ENCODE measurements at places on chromosomes 13 and 19.
A peak's percentile ranks its signal among the peaks of the same experiment; 100 is the strongest.

GRCh38 chr13:24091080-24091479, 69.4 kb upstream of the SPATA13 start:
- no peak for DNase-seq

DNA sequence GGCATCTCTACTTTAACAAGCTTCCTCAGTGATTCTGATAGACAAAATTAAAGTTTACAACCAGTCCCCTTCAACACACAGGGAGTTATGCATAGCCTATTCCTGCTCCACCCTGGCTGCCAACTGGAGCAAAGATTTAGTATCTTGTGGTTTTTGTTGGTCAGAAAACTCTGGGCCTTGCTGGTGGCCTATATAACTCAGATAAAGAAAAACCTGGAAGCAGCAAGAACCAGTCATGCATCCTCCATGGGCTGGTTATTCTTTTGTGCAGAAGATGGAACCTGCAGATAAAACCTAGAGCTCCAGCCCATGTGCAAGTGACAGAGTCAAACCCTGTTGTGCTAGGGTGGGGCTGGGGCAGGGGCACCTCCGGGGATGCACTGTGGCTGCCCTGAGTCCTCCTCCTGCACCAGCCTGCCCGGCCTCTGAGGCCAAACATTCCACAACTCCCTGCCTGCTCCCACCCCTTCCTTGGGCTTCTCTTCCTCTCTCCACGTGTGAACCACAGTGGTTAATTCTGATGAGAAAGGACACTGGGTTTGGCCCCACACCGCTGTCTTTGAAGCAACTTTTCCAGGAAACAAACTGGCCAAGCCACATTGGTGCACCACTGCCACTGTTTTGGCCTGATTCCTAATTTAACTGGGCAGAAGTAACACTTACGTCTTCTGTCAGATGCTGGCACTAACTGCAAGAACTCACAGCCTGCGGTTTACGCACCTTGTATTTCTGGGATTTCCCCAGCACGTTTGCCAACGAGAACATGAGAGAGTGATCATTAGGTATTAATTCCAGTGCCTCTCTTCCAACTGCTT, 23.3 kb upstream of the GGACT start:
- DNase-seq, result peak; percentile 76

- no peak for DNase-seq
Measured at GRCh38 chr19:11578258-11579142, 1.1 kb upstream of the ACP5 start.

DNA sequence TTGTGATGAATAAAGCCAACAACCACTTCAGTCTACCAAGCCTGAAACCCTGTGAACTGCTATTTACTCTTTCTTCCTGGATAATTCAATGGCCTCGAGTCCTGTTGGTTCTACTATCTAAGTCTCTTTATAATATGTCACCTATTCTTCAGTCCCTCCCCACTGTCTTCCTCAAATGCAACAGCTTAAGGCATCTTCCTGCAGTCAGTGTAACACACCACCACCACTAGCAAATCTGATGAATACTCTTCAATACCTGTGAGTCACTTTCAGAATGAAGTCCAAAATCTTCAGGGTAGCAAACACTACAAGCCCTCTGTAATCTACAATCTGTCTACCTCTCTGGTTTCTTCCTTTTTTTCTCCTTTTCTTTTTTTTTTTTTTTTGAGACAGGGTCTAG, 32.9 kb downstream of the ZDHHC20 start:
- DNase-seq, result no peak

DNA sequence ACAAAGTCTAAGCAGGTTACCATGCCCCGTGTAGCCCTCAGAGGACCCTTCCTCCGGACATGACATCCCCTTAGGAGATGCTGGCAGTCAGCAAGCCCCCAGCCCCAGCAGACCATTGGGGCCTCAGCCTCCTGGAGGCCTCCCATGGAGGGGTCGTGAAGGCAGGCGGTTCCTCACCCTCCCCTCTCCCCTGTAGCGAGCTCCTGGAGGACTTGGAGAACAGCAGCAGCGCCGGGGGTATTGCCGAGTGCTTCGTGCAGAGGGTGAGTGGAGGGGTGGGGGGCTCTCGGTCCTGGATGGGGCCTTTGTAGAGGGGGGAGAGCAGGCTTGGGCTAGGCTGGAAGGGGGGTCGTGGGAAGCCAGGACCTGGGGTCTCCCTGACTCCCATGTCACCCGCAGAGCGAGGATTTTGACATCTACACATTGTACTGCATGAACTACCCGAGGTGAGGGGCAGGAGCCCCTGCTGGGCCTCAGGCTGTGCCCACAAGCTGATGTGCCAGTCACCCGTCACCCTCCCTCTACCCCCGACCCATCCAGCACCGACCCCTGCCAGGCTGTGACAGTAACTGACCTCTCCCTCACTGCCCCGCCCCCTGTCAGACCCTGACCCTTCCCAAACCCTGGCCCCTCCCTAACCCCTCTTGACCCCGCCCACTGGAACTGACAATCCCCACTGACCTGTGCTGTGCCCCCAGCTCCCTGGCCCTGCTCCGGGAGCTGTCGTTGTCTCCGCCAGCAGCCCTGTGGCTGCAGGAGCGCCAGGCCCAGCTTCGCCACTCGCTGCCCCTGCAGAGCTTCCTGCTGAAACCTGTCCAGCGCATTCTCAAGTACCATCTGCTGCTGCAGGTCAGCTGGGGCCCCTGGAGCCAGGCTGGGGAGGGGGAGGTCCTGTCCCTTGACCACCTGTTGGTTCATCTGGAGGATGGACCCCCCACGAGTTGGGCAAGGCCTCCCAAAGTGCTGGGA, 4.0 kb downstream of the PLEKHG2 start:
- DNase-seq, result no peak

GRCh38 chr19:14381689-14382474, 638 bp downstream of the ADGRE5 start:
- DNase-seq, result peak; percentile 41

DNA sequence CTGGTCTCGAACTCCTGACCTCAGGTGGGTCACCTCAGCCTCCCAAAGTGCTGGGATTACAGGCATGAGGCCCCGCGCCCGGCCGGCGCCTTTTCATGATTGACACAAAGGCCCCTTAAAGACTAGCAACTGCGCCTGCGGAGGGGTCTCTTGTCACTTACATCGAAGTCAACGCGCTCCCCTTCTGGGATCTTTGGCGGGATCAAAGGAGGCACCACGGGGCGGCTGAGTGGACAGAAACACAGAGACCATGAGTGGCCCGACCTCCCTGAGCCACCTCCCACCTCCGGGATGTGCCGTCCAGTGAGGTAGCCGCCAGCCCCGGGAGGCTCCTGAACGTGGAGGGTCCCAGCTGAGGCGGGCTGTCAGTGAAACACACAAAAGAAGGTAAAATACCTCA, 7.3 kb downstream of the TNNT1 start:
- DNase-seq, result no peak

DNA sequence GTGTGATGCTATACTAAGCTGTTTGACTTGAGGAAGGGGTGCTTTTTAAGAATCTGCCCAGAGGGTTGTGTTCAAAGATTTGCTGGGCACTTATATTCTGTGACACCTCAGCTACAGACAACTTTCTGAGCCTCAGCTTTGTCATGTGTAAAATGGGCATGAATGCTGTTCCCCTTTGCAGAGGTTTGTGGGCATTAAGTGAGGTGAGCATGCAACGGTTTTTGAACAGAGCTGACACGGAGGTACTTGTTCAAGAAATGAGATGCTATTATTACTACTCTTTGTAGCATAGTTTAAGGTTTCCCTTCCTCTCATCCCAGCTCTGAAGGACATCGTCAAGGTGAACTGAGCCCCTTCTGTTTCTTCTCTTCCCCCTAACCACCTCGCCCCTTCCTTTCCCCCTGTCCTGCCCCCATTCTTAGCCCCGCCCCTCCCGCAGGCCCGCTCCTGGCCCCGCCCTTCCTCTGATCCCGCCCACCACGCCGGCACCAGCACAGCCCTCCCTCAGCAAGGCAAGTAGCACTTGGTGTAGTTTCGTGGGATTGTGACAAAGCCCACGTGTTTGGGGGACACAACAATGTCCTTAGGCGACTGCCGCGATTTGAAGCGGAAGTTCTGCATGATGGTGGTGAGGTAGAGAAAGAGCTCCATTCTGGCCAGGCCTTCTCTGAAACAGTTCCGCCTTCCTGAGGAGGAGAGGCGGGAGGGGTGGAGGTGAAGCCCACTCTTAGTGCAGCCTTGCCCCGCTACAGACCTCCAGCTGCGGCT, 26.1 kb upstream of the CYP2A7 start:
- no peak for DNase-seq

- DNase-seq, result no peak
Measured at GRCh38 chr19:4044990-4045465, 21.7 kb downstream of the ZBTB7A start.

DNA sequence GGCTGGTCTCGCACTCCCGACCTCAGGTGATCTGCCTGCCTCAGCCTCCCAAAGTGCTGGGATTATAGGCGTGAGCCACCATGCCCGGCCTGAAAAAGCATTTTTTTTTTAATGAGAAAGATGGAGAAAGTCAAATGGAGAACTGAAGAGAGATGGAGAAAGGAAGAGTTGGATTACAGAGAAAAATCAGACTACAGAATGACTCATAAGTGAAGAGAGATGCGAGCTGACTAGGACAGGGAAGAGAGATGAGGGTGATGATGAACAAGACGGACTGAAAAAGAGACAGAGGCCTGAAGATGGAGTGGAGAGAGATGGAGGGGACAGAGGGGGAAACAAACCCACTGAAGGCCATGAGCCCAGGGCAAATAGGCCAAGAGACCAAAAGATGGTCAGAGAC, 1.5 kb downstream of the DHX34 start:
- DNase-seq, result no peak

DNA sequence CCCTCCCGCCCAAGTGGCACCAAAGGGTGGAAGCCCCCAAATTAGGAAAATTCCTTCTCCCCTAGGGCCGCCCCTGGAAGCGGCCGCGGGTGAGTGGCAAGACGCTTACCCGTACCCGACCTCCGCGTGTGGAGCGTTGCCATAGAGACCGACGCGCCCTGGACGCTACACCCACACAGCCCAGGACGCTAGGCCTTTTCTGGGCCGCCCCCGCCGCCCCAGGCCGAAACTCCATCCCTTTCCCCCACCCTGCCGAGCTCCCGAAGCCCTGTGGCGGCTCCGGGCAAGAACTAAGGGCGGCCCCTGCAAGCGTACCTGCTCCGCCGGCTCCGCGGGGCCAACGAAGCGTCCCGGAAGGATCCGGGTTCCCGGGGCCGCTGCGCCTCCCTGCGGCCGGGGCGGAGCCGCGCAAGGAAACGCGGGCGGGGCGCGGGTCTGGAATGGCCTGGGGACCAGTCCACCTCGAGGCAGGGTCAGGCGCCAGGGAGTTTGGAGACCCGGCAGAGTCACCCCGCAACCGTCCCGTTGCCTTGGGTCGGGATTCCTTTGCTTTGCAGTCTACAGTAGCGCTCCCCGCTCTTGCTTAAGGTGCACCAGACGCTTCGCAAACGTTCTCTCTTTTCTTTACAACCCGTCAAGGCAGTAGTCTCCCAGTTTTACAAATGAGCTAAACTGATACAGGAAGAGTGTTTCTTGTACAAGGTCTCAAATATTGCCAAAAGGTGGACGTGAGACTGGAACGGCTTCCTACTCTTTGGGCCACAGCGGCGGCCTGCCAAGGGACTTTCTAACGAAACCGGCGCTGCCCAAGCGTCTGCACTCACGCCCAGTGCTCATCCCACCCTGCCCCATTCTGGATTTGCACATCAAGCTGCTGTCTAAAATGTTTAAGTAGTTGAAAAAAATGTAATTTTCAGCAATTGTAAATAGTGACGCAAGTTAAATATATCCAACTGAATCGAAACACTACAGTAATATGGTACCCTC, at the start of gene NEK5:
TSS of gene NEK5 (minus strand) at position 360 of the 987 bp plus-strand sequence. CDS start 1,591 bp downstream, outside the sequence.
- DNase-seq, result peak; percentile 65

GRCh38 chr13:59975807-59976435, 187.8 kb downstream of the DIAPH3 start:
- no peak for DNase-seq

DNA sequence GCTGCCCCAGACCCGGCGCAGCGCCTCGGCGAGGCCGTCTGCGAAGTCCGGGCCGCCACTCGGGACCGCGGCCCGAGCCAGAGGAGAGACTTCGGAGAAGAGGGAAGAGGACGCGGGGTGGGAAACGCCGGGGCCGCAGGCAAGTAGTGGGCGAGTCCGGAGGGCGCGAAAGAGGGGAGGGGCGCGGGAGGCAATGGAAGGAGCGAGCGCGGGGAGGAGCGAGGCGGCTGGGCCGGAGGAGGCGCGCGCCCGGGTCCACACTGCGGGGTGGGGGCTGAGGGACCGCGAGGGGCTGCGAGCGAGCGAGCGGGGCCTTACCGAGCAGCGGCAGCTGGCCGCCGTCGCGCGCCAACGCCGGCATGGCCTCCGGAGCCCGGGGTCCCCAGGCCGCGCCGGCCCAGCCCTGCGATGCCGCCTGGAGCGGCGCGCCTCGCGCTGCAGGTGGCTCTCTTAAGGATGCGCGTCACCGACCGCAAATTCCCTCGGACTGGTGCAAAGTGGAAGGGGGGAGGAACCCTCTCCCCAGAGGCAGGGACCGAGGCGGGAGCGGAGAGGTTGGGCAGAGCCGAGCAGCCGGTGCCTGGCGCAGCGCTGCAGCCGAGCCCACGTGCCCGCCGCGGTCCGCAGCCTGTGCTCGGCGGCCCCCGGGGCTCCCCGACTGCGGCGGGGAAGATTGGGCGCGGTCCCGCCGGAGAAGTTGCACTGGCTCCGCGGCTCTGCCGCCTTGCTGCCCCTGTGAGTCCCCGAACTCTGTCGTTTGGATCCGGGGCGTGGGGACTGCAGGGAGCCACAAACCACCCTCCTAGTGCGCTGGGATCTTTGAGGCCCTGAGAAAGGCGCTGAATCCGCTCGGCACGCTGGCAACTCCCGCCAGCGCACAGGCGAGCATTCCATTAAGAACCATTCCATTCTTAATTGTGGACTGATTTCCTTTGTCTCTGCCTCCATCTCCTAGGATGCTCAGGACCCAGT, at the start of gene FLT3:
TSS of gene FLT3 (minus strand) at position 427 of the 972 bp plus-strand sequence. CDS start at position 361, 66 bp downstream.
- DNase-seq, result peak; percentile 46

DNA sequence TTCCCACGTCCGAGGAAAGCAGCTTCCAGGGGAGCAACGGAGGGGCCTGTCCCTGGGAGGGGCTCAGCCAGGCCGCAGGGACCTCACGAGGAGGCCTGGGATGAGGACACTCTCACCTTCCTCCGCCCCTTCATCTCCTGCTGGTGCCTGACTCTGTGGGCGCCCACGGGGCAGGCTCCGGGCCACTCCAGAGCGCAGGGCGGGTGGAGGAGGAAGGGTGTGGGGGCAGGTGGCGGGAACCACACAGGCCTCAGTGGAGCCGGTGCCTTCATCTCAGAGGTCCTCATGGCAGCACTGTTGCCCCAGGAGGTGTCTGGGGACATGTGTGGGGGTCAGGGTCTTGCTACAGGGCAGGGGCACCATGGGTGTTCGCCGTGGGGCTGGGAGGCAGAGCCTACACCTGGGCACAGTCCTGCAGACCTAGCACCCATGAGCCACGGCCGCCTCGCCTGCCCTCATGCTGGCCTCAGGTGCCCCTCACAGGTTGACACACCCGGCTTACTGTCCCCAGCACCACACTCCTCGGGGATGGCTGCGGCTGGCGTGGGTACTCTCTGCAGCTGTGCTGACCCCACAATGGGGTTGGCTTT, 10.1 kb upstream of the TMEM255B start:
- no peak for DNase-seq

DNA sequence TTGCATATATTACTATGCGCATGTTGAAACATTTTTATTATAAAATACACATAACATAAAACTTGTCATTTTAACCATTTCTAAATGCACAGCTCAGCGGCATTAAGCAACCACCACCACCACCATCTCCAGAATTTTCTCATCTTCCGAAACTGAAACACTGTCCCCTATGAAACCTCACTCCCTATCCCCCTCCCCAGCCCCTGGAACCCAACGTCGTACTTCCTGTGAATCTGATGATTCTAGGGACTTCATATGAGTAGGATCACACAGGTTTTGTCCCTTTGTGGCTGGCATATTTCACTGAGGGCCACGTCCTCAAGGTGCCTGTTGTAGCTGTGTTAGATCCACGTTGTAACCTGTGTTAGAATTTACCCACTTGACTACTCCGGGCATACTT, 716 bp upstream of the MAP2K2 start:
- no peak for DNase-seq

- peak; percentile 84 for DNase-seq
Measured at GRCh38 chr19:42199440-42200115, 17.9 kb downstream of the DEDD2 start.

Measured in epithelial cell of esophagus (primary cell).